ENCODE measurements at places on chromosomes 2 and 18. TPM values are rescaled to one million over a fixed set of nuclear protein-coding genes. Genes with fewer than 3 reads are reported as not detected.

GRCh38 chr2:128543646-128544045 is 225.0 kb upstream of the HS6ST1 start:
- DNase-seq: no peak
- H3K27me3 ChIP-seq: no peaks in the 10 kb centered on the region
- no peak overlapping the region for H3K4me3 ChIP-seq

DNA sequence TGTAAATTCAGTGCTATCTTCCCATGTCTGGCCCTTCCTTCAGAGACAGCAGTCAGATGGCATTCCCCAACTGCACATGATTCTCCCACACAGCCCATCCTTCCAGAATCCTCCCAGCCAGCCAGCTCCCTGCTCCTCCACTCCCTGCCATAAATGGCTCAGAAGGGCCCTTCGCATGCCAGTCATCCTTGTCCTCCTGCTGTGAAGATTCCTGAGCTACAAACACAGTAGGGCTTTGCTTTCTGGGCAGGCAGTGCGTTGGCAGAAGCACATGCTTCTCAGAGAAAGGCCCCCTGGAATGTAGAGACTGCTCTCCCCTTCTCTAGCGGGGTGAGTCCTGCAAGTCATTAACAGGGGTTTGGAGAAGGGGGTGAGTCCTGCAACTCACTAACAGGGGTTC is 71.9 kb downstream of the TEX51 start:
- DNase-seq: no peak
- no peak overlapping the region for H3K27ac ChIP-seq
- H3K4me3 ChIP-seq: no peak overlapping the region
- H3K36me3 ChIP-seq: no peaks in the 10 kb centered on the region

DNA sequence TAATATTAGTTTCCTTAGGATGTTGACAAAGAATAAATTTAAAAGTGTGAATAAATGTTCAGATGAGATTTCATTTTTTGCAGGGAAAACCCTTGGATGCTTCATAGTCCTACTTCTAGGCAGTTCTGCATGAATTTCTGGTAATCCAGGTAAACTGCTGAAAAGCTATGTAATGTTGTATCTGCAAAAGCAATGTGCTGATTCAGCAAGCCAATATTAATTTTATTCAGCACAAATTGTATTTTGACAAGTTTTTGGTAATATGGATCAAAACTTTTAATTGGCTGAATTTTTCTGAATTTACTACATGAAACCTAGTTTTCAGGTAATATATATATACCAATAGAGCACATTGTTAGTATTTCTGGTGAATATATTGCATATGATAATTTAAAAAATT is 17.8 kb upstream of the RBBP8 start:
- no peak for DNase-seq
- H3K27ac ChIP-seq: no peak overlapping the region
- no peaks in the 10 kb centered on the region for H3K4me1 ChIP-seq

Gene INHBB
- total RNA-seq: 0.95 TPM

Gene DIPK1C
- total RNA-seq: not detected

Data from Peyer's patch (tissue), 4 donors.